ENCODE measurements at places on chromosomes 7 and 10.

DNA sequence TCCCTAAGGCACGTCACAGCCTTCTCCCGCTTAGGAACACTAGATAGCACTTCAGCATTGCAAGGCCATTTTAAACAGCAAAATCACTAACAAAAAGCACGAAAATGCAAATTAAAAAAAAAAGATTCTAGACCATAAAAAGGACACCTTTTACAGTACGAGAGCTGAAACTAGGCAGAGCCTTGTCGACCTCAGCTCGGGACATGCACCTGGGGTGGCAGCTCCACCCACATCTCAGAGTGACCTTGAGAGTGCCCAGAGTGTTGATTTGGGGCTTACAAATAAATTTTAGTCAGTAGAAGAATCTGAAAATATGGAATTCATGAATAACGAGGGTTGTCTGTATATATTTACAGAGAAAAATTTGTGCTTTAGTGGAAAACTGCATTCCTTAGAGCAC is 1.1 kb downstream of the MRPS24 start:
- no peak for DNase-seq

- peak; percentile 71 for DNase-seq
Observed at GRCh38 chr10:14173706-14174594, 156.8 kb downstream of the FRMD4A start.

DNA sequence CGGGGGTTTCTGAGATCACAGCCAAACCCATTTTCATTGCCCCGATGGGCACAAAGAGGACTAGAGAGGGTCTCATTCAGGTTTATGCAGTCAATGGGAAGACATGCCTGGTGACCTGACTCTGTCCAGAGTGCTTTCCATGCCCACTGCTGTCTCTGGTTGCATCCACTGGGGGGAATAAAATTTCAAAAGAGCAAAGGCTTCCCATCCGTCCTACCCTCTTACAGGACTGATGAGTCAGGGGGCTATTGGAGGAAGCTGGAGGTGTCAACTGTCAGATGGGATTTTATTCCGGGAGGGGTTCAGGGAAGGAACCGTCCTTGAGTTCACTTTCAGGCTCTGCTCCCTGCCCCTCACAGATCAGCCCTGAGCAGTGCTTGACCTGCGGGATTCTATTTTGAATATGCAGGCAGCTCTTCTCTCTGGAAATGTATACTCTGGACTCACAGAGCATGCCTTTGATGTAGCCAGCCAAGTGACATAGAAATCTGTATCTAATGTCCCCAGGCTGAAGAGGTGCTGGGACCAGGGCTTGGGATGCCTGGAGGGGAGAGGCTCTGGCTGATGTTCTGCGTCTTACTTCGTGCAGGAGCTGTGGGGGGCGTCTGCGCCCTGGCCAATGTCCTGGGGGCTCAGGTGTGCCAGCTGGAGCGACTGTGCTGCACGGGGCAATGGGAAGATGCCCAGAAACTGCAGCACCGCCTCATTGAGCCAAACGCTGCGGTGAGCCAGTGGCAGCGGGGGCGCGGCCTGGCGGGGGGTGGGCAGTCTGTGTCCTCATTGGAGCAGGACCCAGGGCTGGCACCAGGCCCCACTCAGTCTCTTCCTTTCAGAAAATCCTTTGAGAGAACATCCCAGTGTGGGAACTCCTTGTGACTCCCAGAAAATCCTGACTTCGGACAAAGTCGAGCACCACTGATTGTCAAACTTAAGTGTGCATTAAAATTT is 12.0 kb downstream of the C10orf62 start:
- DNase-seq = no peak

GRCh38 chr7:137999496-138000080 is 2.3 kb downstream of the CREB3L2 start:
- no peak for DNase-seq

DNA sequence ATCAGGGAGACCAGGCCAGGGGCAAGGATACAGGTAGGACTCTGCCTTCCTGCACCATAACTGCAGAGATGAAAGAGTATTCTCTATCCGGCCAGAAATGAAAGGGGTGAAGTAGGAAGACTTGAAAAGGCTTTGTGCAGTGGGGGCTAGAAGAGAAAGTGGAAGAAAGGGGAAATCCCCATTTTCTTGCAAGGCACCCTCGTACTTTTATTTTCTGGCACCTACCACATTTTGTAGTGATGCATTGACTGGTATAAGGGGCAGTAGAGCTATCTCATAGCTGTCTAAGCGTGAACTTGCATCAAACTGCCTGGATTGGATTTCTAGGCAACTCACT is 752 bp upstream of the CAMK2G start:
- no peak for DNase-seq

DNA sequence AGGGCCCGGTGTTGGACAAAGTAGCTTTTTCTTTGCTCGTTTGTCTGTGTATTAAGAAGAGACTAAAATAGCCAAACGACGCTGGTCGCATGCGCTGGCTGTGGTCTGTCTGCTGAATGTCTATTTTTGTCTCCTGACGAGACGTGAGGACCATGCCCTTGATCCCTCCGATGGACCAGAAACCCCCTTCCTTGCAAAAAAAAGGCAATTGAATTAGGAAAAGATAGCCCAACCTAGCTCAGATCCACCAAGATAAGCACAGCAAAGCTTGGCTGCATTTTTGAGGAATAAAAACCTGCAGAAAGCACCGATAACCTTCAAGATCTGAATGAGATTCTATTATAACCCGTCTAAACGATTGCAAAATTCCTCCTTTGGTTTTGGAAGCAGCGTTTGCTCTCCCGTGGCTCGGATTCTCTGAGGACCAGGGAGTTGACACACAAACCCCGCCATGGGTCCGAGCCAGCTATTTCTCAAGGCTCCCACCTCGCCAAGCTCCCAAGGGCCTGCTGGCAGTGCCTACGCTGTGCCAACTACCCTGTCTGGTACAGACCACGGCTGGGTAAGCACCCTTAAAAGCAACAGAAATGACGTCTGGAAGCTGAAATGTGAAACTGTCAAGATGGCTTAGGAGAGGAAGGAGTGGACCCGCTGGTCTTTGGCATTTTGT is 17.7 kb upstream of the TTYH3 start:
- DNase-seq = no peak

DNA sequence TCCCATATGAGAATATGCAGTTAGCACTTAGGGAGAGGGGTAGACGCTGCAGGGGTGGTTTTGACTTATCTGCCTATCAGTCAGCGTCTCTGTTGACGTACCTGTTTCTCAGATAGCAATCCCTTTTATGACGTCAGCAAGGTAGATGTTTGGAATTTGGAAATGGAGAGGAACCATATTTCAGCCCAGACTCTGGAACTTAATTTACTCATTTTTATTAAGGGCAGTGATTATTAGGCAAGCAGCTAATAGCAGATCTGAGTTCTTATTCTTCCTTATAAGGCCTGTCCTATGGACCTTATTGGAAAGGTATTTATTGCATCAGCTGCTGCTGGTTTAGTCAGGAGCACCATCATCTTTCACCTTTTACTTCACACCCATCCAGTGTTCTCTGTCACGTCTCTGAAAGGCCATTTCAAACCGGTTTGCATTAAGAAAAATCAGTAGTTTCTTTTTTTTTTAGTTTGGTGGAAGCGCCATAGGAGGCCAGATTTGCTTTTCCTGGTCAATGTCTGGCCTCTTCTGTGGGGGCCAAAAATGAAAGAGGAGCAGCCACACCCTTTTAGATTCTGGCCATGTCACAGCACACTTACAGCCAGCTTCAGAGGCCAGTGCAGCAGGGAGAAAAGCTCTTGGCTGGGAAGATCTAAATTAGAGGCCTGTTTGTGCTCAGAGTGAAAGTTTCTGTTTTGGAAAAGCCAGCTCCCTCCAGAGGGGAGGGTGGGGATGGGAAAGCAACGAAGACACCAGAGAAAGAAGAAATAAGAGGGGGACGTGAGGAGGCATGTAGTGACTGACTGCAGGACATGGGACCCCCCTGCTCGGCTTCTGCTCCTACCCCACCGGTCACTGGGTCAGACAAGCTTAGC is 146.3 kb downstream of the TCF7L2 start:
- DNase-seq = no peak

DNA sequence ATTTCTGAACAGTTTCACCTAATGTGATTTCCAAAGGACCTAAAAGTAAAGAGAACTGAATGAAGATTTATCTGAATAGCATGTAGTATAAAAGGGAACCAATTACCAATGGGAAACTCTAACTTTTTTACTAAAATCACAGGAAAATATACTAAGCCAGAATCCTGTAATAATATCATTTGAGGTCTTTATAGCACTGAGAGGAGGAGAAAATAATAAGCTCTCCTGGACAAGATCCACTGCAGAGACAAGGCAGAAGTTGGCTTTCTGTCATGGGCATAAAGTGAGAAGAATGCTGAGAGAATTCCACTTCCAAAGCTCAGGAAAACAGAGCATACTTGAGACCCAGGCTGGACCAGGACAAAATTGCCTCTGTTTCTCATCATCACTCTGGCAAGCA is 1131.4 kb downstream of the SORCS1 start:
- no peak for DNase-seq

GRCh38 chr7:93902777-93903423 is 3.5 kb upstream of the GNGT1 start:
- peak; percentile 55 for DNase-seq

GRCh38 chr10:13678101-13678843 is 91.5 kb downstream of the PRPF18 start:
- no peak for DNase-seq

- no peak for DNase-seq
Observed at GRCh38 chr10:20299034-20299736, 483.0 kb downstream of the PLXDC2 start.

GRCh38 chr10:4217187-4217586 is 432.2 kb upstream of the KLF6 start:
- no peak for DNase-seq

DNA sequence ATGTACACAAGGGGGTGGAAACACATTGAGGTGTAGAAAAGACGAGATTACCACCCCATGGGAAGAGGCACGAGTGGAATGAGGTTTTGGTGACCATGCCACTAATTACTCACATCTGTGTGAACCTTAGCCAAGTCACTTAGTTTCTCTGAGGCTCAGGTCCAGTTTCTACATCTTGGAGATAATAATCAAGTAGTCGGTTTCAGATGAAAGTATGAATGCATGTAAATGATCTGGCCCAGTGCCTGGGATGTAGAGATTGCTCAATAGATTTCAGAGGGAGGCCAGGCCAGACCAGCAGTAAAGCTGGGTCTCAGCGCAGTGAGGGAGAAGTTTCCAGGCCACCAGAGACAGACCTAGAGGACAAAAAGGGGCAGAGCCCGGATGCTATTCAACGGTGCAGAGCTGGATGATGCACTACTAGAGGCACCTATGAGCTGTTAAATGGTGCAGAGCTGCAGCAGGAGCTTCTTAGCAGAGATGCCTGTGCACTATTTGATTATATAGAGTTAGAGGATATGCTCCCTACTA is 725.1 kb downstream of the GRID1 start:
- peak; percentile 30 for DNase-seq

GRCh38 chr7:39855325-39855674 is 94.8 kb upstream of the CDK13 start:
- no peak for DNase-seq

GRCh38 chr7:136325578-136325977 is 348.4 kb upstream of the MTPN start:
- DNase-seq = no peak

GRCh38 chr7:140316165-140316661 is 82.1 kb downstream of the SLC37A3 start:
- no peak for DNase-seq

DNA sequence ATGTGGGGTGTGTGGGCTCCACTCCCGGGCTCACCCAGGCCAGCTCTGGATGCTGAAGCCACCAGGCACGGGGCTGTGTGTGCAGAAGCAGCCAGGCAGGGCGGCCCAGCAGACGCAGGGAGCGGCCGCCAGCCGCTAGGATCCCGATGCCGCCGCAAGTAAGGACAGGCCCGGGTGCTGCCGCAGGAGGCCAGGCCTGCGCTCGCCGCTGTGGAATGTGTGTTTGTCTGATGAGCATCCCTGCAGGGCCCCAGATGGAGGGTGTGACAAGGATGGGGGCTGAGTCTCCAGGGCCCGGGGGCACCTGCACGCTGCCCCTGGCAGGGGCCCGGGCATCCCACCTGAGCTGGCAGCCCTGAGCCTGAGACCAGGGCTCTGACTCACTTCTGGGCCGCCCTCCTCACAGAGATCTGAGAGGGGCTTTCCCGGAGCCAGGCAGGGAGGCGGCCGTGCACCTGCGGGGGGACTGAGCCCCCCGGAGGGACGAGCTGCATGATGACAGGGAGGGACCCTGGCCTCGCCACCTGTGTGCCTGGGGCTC is 101.5 kb downstream of the FOXL3 start:
- peak; percentile 35 for DNase-seq

- no peak for DNase-seq
Observed at GRCh38 chr7:22586101-22586785, 86.3 kb upstream of the STEAP1B start.

DNA sequence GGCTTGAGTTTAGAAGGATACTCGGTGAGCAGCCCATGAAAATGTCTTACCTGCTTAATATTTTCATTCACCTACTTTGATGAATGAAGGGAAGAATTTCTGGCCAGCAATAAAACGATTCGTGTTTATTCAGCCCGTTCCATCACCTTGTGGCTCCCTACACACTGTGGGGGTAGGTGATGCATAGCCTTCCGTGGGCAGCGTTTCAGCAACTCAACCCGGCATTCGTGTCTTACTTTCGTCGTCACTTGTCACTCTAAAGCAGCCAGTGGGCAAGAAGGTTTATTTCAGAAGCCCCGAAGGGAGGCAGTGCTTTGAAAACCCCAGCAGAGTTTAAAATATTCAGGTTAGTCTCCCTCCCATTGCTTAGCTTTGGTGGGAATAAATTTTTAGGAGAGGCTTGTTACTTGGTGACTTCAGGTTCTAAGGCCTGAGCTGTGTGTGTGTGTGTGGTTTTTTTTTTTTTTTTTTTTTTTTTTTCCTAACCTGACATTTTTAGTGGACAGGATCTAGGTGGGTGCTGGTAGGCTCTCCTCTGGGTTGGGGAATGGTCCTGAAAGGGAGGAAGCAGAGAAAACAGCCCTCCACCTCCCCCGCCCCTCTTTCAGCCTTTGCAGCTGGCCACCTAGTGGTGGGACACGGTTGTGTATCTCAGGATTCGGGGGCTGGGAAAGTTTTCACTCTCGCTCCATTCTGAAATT is 1.8 kb downstream of the GRK5 start:
- peak; percentile 73 for DNase-seq

GRCh38 chr7:102991077-102991539 is 78.3 kb downstream of the LRRC17 start:
- DNase-seq = no peak

DNA sequence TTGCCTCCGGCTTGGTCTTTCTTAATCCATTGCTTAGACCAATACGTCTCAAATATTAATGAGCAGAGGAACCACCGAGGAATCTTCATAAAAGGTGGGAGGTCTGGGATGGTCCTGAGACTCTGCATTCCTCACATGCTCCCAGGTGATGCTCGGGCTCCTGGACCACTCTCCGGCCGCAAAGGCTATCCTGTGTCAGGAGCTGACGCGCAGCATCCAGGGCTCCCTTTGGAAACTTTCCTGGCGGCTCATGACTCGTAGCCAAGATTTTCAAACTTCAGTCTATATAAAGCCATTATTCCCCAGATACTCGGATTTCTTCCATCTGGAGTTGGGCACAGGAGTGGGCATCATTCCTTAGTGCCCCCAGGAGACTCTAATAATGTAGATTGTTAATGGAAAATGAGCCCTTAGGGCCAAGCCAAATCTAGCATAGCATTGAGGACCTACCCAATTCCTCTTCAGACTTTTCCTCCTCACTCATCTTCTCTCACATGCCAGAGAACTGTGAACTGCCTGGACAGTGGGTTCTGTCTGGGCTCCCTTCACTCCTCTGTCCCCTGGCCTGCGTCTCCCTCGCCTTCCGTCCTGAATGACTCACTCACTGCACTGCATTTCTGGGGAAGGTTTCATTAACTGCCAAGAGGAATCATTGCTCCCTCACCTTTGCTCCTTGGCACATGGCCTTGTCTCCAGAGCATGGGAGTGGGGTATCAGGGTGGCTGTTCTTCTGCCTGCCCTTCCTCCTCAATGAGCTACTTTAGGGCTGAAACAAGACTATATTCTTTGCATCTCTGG is 89.3 kb downstream of the MKI67 start:
- DNase-seq = no peak
